Activated T-helper 1 cell treated with anti-CD3 and anti-CD28 coated beads, Interleukin-2, amount 50 U/mL, for 16 hours (primary cell): ENCODE measurements at places on chromosomes 2 and 18.

- DNase-seq = no peak
These were observed 49.7 kb downstream of the CYRIA start for GRCh38 chr2:16615687-16616615.

GRCh38 chr2:174486563-174487107 lies at the start of gene GPR155:
Gene GPR155, minus strand, starts transcription at chr2:174487029. Its CDS starts 5,073 bp downstream, at chr2:174481956.
- peak; percentile 23 for DNase-seq

DNA sequence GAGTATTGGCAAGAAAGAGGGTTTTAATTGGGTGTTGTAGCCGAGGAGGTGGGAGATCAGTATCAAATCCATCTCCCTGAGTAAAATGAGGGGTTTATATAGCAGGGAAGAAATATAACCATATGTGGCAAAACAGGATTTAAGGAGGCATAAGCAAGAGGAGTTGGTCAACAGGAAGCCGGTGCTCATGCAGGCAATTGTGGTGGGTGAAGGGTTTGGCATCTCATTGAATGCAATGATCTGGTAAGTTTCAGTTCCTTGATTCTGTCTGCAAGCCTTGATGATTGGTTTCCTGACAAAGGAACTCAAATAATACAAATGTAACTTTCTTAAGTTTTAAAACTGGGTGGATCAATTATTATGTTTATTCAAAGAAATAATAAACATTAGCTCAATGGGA lies 564.4 kb upstream of the LINC00305 start:
- no peak for DNase-seq

DNA sequence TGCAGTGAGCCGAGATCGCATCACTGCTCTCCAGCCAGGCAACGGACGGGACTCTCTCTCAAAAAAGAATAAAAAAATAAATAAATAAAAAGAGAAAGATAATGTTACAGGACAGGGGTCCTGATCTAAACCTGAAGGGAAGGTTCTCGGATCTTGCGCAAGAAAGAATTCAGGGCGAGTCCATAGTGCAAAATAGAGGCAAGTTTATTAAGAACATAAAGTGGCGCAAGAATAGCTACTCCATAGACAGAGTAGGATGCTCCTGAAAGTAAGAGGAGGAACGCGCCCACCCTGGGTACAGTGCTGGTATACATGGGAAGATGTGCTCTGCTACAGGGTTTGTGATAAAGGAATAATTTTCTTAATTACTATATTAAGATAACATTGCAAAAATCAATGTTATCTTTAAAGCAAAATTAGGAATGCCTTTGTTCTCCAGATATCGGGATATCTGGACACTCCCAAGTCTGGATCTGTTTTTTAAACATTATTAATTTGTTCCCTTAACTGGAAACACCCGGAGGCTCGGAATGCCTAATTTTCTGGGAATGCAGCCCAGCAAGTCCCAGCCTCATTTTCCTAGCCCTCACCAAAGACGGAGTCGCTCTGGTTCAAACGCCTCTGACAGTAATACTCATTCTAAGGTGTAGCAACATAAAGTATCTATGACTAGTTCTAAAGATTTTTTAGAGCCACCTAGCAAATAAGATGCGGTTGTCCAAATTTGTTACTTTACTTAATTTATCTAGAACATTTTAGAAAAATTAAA lies 38.8 kb downstream of the ACSL3 start:
- DNase-seq = no peak

DNA sequence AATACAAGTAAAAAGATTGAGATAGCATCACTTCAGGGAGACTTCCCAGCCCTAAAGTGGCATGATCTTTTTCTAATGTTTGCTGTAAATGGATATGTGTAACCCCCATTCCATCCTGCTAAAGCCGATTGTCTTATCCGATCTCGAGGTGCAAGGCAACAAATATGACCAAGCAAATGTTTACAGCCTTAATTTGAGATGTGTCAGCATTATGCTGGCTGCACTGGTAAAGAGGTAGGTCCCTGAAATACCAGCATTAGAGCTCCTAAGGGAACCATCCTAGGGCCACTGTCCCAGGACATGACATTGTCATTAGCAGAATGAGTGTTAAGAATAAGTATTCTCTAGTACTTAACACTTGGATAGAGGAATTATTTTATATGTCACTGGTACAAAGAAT lies 108.4 kb downstream of the EPC2 start:
- DNase-seq = no peak

DNA sequence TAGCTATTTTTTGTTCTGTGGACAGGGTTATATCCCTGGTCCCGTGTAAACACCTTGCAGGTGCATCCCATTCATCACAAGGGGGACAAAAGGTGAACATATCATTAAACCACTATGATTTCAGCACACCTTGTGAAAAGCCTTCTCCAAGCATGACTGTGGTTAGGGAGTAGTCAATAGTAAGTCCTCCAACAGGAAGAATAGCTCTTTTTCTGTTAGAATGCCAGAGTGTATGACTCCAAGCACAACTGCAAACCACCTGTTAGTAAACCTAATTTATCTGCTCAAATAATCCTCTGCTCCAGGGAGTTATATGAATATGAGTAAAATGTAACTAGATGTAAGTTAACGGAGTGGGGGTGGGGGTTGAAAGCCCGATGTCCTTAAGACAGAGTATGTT lies 240.5 kb downstream of the AGPS start:
- DNase-seq = no peak

GRCh38 chr18:2201036-2201600 lies 370.2 kb downstream of the METTL4 start:
- no peak for DNase-seq

GRCh38 chr2:45299361-45299760 lies 290.1 kb upstream of the SIX2 start:
- DNase-seq = no peak

- peak; percentile 23 for DNase-seq
These were observed 303.7 kb upstream of the EPAS1 start for GRCh38 chr2:45993476-45993991.

DNA sequence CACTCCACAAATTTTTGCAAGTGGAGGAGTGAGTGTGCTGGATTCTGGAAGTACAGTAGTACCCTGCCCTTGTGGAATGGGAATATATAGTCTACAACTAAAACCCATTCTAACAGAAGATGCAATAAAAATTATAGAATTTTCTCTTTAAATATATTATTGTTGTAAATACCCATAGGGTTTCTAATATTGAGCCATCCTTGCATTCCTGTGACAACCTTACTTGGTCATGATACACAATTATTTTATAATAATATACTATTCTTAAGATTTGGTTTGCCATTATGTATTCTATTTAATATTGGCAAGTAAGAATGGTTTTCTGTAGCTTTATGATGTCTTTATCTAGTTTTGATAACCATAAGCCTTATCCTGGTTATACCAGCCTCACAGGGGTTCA lies 52.2 kb downstream of the EML6 start:
- no peak for DNase-seq

GRCh38 chr2:24489465-24490180 lies 1.4 kb upstream of the NCOA1 start:
- DNase-seq = no peak

GRCh38 chr18:10055125-10055750 lies 141.4 kb downstream of the VAPA start:
- DNase-seq = no peak

GRCh38 chr2:207474863-207475485 lies 54.8 kb upstream of the CREB1 start:
- DNase-seq = peak; percentile 1

DNA sequence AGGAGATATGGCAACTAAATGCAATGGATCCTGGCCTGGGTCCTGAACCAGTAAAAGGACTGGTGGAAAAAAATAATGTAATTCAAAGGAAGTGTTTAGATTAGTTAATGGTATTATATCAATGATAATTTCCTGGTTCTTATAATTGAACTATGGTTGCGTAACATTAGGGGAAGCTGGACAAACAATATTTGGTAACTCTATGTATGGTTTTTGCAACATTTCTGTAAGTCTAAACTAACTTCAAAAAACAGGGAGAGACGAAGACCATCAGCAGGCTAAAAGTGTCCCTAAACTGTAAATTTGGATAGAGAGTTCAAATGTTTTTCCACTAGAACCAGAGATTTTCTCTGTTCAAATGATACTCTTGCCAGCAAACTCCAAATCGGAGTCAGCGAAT lies 36.9 kb downstream of the KLF7 start:
- DNase-seq = no peak

DNA sequence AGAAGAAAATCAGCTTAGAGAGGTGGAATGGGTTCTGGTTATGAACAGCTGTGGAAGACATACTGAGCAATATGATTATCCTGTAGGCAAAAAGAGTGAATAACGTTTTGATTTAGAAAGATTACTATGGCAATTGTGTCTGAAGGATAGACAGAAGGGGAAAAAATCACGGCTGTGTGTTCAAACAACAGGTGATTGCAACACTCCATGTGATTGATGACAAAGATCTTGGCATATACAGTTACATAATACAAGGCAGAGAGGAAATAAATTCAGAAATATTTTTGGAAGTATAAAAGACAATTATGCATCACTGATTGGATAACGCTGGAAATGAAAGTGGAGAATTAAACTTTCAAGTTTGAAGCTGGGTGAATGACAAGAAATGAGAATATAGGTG lies 58.5 kb upstream of the KCNJ3 start:
- no peak for DNase-seq

GRCh38 chr2:69113627-69114026 lies 100.6 kb downstream of the ANTXR1 start:
- no peak for DNase-seq

- no peak for DNase-seq
These were observed 63.8 kb upstream of the EPHA4 start for GRCh38 chr2:221635949-221636348.

DNA sequence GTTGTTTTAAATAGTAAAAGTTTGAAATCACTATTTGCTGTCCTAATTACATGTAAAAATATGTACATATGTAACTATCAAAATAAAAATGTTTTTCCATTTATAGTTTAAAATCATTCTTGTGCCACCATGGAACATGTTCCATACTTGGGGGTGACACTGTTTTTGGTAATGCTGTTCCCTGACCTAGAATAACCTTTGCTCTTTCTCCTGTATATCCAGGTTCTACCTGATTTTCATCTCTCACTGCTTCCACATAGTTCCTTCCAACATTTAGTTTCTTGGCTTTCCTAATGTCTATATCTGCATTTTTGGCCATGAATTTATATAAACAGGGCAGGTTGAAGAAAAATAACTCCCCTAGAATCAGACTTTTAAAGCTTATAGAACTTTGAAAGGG lies 2.5 kb downstream of the SPOPL start:
- DNase-seq = no peak

GRCh38 chr18:78765142-78765541 lies 214.5 kb upstream of the SALL3 start:
- DNase-seq = no peak

DNA sequence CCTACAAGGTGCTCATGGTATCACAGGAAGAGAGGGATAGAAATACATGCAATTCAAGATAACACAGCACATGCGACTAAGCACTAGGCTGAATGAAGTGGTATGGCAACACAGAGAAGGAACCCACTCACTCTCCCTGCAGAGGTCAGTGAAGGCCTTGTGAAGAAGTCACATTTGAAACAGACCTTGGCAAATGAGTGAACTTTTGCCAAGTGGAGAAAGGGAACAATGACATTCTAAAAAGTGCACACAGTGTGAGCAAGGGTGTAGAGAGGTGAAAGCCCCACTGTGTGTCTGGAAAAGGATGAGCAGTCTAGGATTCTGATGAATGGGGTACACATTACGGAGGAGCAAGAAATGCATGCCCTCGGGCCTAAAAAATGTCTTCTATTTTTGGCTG lies 23.3 kb downstream of the KLF7 start:
- DNase-seq = no peak

GRCh38 chr2:35228584-35228983 lies 1127.0 kb upstream of the CRIM1 start:
- no peak for DNase-seq

DNA sequence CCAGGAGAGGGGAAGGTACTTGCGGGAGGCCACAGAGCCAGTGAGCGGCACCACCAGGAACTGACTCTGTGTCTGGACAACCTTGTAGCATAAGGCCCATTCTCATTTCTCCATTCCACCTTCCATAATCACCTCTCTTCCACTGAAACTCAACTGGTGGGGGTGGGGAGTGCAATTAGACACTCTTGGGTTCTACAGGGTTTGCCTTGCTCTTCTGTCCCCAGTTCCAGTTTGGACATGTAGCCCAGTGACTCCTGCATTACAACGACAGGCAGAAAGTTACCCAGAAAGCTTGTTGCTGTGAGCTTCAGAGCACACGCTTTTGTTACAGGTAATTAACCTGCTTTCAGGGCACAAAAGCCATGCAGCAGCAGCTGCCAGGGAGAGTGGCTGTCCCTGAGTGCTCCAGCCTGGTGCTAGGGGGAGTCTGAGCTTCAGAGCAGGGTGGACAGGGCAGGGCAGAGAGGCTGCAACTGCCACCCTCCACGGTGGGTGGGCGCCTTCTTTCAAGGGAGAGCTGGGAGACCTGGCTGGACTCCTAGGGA lies 65.2 kb downstream of the COPS8 start:
- DNase-seq = no peak

DNA sequence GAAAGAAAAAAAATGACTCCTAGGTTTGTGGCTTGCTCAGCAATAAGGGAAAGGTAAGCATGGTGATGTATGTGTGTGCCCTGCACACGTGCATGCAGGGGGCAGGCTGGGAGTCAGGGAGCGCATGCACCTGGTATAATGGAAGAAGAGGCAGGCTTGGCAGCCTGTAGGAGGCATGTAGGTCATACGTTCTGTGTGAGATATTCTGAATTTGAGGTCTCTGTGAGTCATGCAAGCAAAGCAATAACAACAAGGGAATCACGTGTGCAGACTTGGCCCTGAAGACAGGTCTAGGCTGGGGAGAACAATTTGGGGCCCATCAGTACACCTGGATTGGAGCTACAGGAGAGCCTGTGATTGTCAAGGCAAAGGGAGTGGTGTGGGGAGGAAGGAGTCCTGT lies 94.5 kb upstream of the TTC39C start:
- no peak for DNase-seq

DNA sequence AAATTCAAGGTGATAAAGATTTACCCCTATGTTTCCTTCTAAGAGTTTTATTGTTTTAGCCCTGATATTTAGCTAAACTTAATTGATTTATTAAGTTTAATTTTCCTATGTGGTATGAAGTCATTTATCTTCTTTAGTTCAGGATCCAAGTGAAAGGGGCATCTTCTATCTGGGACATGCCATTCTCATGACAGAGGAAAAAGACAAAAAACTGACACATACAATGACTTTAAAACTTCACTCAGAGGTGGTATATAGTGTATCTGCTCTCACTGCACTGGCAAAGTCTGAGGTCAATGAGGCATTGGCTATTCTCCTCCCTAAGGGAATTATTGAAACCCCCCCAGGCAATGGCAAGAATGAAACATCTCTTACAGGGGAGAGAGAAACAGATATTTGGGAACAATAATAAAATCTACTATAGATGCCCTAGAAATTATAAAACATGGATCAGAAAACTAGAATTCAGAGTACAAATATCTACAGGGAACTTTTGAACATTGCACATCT lies 237.4 kb downstream of the MYCN start:
- DNase-seq = no peak
